Stimulated activated CD4-positive, alpha-beta T cell treated with anti-CD3 and anti-CD28 coated beads, Interleukin-4, amount 100 ng/mL, for 48 hours (primary cell): ENCODE measurements at places on chromosomes 5 and 9.
A peak's percentile ranks its signal among the peaks of the same experiment; 100 is the strongest.

DNA sequence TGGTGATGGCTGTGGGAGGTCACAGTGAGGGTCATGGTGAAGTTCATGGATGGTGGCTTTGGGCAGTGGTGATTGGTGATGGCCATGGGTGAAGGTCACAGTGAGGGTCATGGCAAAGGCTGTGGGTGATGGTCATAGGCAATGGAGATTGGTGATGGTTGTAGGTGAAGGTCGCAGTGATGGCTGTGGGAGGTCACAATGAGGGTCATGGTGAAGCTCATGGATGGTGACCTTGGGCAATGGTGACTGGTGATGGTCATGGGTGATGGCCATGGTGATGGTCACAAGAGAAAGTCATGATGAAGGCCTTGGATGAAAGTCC, 115.6 kb upstream of the IRX4 start:
- DNase-seq: no peak

- peak; percentile 77 for DNase-seq
Measured at GRCh38 chr9:1009101-1009707, 32.7 kb downstream of the DMRT3 start.

DNA sequence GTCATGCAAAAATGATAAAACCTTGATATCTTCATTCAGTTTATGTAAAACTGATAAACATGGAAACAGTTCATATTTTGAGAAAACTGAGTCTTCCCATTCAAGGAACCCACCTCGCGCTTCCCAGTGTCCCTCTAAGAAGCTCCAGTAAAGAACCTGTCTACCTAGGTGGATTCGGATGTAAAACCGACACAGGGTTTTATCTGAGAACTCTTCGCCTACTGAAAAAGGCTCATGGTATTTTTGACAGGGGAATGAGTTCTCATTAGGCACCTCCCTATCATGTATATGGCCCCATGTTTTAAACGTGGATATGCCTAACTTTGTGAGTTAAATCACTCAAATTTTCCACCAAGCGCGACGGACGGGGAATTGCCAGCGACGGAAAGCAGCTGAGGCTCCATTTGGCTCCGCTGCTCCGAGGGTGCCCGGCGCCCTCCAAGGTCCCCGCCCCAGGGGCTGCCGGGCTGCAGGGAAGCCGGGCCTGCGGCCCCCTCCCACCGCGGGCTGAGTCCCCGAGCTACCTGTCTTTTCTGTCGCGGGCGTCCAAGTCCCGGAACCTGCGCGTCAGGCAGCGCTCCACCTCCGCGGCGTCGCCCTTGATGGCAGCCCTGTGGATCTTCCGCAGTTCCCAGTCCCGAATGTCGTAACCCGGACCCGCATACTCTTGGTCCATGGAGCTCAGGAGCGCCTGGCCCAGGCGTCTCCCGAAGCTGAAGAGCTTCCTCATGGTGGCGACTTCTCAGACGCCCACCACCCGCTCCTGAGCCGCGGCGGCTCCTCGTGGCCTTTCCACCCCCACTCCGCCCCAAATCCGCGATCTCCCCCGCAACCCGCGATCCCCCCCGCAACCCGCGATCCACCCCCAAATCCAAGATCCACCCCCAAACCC, 594 bp downstream of the ANKRD18A start:
- DNase-seq: peak; percentile 10

DNA sequence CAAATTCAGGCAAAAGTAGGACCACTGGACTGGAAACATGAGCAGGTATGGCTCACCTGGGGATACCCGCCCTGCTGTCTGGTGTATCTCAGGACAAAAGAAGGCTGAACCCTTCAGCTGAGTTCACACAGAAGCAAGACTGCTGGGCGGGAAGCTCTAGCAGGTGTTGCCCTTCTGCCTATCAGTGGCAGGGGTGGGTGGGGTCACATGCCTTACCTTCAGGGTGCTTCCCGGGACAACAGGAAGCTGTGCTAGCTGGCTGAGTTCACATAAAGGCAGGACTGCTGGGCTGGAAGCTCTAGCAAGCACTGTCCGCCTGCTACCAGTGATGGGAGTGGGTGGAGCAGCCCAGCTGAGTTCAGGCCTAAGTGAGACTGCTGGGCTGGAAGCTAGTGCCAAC, 498.8 kb upstream of the ZNF608 start:
- DNase-seq: no peak

DNA sequence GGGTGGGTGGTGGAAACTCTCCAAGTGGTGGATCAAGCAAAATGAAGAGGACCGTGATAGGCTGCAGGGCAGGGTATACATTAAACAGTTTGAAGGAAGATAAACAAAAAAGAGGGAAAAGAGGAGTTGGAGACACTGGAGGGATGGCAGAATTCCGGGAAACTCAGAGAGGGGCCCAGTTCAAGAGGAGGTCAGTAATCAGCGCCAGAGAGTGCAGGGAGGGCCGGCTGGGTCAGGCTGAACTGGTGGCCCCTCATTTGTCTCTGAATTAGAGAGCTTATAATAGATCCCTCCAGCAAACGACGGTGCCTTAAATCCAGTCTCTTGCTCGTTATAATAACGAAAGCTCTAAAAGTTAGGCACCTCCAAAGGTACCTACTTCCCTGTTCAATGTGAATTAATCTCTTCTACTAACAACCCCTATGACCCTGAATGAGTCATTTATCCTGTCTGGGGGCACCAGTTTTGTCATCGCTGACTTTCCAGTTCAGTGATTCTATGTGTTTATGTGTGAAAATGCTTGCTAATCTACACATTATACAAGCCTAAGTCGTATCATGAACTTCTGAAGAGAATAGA, 2.4 kb upstream of the ZSWIM6 start:
- DNase-seq: no peak

GRCh38 chr5:56291079-56291643, 58.0 kb upstream of the ANKRD55 start:
- DNase-seq: no peak

DNA sequence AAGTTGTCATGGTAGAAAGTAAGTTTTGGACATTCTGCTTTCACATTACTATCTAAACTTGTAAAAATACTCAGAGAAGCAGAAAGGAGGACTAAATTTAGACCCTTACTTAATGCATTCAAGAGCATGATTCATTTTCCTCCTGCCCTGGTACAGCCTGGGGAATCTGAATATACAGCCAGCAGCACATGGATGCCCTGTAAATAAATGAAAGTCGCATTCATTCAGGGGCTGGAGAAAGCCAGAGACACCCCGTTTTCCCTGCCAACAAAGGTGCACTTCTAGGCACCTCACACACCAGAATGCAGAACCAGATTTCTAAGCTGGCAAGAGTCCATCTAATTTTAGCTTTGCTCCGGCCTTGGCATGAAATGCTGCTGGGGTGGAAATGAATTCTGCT, 172.7 kb upstream of the KLF9 start:
- no peak for DNase-seq

DNA sequence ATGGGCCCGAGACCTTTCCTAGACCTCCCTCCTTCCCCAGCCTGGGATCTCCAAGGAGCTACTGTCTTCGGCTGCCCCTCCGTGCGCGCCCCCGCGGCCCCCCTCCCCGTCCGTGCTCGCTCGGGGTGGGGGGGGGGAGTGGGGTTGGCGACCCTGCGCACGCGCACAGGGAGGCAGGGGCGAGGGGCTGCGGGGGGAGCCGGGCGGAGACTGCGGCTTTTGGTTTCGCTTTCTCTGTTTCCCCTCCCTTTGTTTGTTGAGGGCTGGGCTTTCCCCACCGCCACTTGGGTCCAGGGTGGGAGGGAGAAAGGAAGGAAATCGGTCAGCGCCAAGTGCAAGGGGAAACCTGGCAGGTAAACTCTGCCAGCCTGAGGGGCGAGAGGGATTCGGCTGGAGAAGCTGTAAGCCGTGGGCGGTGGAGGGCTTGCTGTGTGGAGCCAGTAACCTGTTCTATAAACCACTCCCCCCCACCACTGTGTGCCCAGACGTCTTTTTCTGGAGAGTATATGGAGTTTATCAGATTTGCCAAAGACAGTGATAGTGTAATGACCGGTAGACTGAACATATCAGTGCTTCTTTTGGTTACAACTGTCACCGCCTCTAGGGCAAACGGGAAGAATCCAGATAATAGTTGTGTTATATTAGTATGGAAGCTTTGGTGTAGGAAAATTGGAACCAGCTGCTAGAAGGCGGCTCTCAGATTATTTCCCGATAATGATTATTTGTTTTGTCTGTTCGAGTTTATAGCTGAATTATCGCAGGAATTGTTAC, 684 bp downstream of the DNAJA1 start:
- peak; percentile 61 for DNase-seq

DNA sequence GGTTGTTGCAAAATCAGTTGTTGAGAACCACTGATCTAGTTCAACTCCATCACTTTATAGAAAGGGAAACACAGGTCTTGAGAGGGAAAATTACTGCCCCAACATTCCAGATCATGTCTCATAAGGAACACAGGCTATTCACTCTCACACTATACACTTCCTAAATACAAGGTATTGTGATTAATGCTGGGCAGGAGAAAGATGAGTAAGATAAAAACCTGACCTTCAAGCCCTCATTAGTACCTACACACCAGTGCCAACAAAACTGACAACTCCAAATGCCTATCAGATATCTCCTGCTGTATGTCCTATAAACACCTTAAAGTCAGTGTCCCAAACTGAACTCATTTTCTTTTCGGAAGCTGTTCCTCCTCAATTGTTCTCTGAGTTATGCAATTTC, 8.2 kb downstream of the GNE start:
- DNase-seq: no peak

DNA sequence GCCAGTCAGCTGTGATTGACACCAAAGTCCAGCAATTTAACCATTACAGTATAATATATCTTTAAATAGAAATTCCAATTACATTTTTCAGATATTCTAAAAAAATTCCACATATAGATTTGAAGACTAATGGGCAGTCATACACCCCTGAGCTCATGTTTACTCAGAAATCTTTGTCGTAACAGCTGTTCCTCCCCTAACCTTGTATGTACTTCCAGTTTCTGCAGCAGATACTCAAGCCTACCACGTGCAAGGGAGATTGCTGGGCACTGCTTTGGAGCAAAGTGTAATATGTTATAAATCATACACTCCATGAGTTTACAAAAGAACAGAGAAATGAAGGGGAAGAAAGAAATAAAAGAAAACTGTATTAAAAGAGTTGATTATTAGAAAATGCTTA, 241.2 kb downstream of the TRIM32 start:
- no peak for DNase-seq

DNA sequence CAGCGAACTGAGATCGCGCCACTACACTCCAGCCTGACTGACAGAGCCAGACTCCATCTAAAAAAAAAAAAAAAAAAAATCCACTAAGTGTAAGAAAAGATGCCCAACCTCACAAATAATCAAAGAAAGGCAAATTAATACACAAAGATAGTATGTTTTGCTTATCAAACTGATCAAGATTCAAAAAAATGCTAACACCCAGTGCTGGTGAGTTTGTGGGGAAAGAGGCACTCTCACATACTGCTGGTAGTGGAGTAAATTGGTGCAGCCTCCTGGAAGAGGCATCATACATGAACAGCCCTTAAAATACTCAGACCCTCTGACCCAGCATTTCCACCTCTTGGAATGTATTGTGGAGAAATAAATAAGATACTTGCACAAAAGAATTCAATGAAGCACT, 70.2 kb upstream of the LMX1B start:
- DNase-seq: no peak

DNA sequence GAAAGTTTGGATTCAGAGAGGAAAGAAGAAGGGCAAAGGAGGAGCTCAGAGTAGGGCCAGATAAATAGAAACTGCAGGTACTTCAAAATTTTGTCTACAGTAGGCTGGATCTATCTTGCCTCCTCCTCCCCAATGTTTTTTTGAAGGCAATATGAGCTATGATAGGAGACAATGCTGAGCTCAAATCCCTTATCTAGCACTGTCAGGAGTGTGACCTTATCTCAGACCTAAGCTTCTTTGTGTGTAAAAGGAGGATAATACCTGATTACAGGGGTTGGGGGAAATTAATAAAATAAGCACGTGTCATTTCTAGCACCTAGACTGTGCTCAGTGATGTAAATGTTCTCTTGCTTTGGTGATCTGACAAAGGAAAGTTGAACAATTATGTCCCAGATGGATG, 137.8 kb upstream of the CD180 start:
- no peak for DNase-seq

DNA sequence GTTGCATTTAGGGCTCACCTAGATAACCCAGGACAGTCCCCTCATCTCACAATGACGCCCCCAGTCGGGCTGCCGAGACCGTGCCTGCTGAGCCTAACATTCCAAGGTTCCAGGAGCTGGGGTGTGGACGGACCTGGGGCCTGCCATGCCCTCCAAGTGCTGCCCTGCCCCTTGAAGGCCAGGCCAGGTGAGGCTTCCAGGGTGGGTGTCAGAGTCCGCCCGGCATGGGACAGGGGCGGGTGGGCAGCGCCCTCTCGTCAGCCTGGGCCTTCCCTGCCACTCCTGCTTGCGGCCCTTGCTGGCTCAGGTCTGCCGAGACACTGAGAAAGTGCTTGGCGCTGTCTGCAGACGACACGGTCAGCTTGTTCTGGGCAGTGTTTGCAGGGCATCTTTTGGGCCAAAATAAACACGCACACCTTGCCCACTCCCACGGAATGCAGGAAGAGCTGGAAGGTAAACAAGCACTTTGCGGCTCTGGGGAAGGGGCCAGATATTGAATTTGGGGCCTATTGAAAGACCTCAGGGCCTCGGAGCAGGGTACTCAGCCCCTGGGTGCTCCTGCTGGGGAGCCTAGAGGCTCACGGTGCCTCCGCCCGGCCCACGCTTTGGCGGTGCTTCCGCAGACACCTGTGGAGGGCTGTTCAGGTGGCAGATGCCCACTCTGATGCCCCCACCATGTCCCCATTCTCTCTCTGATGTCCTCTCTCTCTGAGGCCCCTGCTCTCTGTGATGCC, 4.2 kb upstream of the SCGB3A1 start:
- no peak for DNase-seq

- DNase-seq: no peak
Measured at GRCh38 chr5:111836426-111836825, 79.4 kb upstream of the NREP start.

DNA sequence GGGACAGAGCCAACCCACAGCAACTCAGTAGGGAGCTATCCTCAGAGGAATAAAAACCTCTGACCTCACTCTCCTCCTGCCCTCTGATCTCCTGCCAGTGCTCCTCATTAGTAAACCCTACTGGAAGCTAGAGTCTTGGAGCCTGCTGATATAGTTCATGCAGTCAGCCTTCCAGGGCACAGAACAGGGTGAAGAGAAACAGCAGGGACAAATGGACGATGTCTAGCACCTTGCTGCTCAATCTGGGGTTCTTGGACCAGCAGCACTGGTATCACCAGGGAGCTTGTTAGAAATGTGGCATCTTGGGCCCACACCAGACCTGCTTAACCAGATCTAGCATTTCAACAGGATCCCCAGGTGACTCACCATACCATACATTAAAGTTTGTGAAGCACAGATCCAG, 5.5 kb upstream of the GALNT12 start:
- no peak for DNase-seq

DNA sequence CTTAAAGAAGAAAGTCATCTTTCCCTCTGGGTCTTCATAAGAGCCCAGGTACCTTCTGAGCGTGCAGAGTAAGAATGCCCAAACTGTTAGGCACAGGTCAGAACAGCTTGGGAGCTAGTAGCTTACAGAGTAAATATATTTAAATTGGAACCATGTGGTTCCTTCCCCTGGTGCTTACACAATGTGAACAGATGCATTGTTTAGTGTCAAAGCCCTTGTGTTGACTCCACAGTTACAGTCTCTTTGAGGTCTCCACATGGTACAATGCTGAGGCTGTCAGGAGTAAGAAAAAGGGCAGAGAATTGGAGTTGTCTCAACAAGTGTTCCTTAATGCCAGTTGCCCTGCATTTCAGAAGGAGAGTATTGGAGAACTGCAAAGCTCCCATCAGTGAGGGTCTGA, 188.5 kb downstream of the PAPPA start:
- DNase-seq: no peak
